ENCODE measurements at places on chromosomes 13 and 19. TPM values are rescaled to one million over a fixed set of nuclear protein-coding genes. Genes with fewer than 3 reads are reported as not detected.

GRCh38 chr19:31616031-31616430 lies 266.8 kb upstream of the TSHZ3 start:
- DNase-seq, result no peak

GRCh38 chr19:52722062-52723003 lies 12.5 kb downstream of the ZNF611 start:
- DNase-seq, result no peak

GRCh38 chr19:35776102-35776788 lies 881 bp downstream of the ARHGAP33 start:
- DNase-seq, result no peak

DNA sequence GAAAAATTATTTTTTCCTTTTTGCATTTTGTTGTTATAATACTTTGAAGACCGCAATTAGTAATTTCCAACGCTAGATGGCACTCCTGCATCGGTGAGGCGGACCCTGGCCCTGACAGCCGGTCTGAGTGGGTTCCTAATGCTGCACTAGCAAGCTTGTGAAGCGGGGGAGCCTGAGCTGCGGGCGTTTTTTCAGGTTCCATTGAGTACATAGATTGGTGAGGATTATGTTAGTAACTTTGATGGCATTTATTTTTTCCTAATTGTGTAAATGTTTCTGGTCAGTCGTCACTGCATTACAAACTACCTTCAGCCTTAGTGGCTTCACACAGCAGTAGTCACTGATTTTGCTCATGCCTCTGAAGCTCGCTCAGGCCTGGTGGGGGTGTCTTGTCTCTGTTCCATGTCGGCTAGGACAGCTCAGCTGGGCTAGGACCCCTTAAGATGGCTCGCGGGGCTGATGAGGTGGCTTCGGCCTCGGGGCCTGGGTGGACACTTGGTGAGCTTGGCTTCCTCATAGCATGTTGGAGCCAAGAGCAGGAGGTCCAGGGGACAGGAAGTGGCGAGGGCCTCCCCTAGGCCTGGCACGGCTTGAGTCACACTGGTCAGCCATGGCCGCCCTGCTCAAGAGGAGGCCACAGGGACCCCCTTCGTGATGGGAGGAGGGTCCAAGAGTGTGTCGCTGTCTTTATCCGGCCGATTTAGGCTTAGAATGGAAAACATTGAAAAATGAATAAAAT lies 25.0 kb downstream of the ERCC5 start:
- DNase-seq, result peak; percentile 82

Gene BCAM
- total RNA-seq, result 338 TPM

Gene RGL3
- 29.2 TPM for total RNA-seq

Gene ATP7B
- total RNA-seq, result 14.4 TPM

Gene MEIS3
- 83.7 TPM for total RNA-seq

Gene COLGALT1
- total RNA-seq, result 62.9 TPM

Measured in cardiac muscle cell (in vitro differentiated cells and primary cell).